Lung microvascular endothelial cell (primary cell): ENCODE measurements at places on chromosomes 7 and 10.

DNA sequence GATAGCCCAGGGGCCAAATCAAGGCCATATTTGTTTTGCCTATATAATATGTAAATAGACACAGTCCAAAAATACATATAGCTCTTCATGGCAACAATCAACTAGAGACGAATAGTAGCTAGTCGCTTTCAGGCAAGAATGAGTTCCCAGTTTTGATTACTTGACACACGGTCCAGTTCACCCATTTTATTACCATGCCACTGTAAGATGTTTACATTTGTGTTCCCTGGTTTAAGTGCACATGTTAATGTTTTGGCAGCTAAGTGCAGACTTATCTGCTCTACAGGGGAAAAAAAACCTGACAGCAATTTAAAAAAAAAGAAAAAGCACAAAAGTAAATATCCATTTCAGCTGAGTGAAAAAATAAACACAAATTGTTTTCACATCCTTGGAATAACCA lies 213.1 kb downstream of the TPK1 start:
- no peak for DNase-seq

GRCh38 chr7:140005754-140006503 lies 56.8 kb downstream of the PARP12 start:
- DNase-seq = no peak

DNA sequence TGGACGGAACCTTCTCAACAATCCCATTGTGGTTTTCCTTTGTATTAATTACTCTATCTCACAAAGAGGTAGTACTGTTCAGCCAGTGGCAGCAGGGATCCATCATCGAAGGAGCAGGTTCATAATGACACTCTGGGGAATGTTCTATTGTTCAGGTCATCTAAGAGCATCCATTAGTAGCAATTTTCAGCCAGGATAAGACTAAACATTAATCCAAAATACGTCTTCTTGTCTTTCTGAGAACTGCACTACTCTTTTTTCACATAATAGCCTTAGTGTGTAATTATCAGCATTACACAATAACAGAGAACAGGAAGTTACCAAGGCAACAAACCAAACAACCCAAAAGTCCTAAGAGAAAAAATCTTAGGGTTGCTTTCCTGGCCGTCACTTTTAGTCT lies 259.5 kb upstream of the VWC2 start:
- no peak for DNase-seq

DNA sequence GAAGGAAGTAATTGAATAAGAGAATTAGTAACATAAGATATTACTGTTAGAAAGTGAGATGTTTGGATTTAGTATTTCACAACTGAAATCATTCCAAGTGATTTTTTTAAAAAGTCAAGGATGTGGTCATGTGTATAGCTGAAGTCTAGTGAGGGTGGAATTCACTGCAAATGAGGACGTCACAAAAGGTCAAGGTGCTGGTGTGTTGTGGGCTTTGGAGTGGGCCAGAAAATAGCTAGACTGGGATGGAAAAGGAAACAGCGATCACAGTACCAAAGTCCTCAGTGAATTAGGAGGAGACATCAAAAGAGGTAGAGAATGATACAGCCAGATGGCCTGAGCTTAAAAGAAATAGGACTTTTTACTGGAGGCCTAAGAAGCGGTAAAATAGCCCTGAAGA lies 272.8 kb downstream of the DYNC1I1 start:
- DNase-seq = no peak

- DNase-seq = peak; percentile 79
Measured at GRCh38 chr7:151123822-151124464, 37.7 kb downstream of the AGAP3 start.

DNA sequence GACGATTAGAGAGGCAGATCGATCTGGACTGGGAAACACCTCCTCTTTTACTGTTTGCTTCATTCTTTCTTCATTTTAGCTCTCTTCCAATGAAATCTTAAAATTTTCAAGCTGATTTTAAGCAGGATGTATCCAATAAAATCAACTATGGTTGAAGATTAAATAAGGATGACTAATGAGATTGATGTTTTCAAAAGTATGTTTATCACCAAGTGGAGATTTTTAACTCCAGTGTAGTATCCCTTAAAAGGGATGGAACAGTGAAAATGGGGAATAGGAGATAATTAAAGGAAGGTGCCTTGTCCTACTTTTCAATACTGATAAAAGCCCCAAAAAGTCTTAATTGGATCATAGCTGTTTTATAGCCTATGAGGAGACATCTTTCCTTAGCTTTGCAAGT lies 11.6 kb upstream of the LIPF start:
- no peak for DNase-seq

GRCh38 chr7:73338321-73338720 lies 10.4 kb downstream of the FKBP6 start:
- no peak for DNase-seq

DNA sequence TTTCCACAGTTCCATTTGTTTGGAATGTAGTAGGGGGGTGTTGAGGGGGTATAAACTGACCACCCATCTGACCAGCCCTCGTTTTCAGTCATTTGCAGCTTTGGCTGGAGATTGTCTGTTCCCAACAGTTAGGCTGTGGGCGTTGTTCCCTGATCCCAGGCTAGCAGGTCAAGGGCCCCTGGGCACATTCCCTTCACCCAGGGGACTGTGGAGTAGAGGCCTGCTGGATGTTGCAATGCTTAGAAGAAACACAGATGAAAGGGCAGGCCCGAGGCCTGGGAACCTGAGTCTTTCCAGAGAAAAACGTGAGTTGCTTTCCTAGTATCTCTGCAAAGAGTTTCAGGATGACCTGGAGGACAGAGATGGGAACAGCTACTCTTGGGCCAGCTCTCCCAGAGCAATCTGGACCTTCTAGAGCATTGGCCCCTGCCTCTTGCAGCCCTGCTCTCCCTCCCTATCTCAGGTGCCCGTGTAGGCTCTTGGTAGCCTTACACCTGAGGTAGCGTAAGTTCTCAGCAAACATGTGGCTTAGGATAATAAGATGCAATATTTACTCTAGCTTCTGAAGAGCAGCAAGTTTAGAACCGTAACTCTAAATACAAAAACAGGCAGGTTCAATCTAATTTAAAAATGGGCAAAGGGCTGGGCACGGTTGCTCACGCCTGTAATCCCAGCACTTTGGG lies 99.4 kb upstream of the EFCAB10 start:
- no peak for DNase-seq

DNA sequence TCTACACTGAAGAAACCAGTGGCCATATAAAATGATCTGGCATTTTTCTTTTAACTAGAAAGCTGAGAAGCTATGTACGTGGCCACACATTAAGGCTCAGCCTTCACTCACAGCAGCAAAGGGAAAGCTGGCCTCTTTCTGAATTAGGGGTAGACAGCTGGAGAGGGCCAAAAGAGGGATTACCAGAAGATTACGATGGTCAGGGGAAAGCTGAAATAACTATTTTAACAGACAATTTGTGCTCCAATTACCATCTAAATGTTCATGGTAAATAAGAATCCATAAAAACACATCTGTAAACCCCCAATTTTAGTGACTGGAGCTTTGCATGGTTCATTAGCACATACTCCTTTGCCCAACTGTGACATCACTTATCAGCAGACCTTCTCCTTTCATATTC lies 314.3 kb downstream of the HPSE2 start:
- no peak for DNase-seq

GRCh38 chr7:40311307-40311706 lies 176.5 kb downstream of the SUGCT start:
- no peak for DNase-seq

GRCh38 chr10:99364125-99364524 lies 35.0 kb downstream of the CNNM1 start:
- DNase-seq = no peak

GRCh38 chr10:63286754-63287264 lies 153.7 kb downstream of the NRBF2 start:
- no peak for DNase-seq

DNA sequence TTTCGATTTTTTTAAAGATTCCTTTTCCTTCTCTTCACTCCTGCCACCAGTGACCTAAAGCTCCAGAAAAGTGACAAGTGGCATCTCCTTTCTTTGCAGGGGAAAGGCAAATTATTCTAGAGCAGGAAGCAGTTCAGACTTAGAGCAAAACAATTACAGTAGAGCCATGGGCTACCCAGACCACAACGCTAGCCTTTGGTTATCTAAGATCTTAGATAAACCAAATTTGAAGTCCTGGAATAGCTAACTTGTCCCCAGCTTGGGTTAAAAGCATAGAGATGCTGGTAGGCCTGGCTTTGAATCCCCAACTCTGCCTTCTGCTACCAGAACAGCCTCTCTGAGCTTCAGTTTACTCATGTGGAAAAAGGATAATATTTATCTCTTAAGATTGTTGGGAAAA lies 38.4 kb downstream of the LGI1 start:
- DNase-seq = no peak

DNA sequence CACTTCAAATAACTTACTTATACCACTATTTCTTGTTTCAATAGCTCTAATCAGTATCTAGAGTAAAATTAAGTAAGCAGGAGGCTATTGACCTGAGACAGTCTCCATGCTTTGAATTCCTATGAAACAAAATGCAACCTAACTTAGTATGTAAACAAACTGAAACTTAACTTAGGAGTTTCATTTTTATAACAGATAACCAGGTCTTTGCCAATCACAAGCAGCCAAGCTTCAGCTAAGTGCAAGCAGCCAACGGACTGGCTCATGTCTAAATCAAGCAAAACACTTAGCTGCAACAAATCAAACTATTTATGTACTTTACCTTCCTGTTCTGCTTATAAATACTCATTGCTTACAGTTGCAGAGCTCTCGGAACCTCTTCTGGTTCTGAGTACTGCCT lies 4.4 kb upstream of the GSTK1 start:
- no peak for DNase-seq

DNA sequence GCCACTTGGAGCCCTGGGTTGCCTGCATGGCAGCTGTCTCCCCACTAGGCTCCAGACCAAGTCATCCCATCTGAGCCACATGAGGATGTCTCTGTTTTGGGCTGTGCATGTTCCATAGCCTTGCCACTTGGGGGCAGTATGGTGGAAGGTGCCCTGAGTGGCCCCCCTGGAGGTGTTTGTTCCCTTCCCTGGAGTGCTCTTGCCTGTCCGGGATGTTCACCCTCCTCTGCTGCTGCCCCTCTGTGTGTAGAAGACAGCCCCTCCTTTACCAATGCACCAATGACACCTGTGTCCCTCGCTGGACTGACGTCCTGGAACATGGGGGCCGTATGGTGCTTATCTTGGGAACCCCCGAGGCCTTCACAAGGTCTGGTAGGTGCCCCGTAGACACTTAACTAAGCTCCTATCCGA lies 100.2 kb downstream of the ACTR3B start:
- no peak for DNase-seq

- DNase-seq = no peak
Measured at GRCh38 chr7:136131304-136131630, 154.1 kb upstream of the MTPN start.
